ENCODE measurements at places on chromosomes 3 and 15. TPM values are rescaled to one million over a fixed set of nuclear protein-coding genes. Genes with fewer than 3 reads are reported as not detected.

The AGTR1 gene
- total RNA-seq: 32.4 TPM

The APOD gene
- 369 TPM for total RNA-seq

The LSMEM2 gene
- total RNA-seq: not detected

The GBE1 gene
- total RNA-seq: 25.7 TPM

The RASGRF1 gene
- total RNA-seq: not detected

- peak; percentile 90 for ATAC-seq
These were observed 16.3 kb downstream of the RGMA start for GRCh38 chr15:93072411-93073394.

DNA sequence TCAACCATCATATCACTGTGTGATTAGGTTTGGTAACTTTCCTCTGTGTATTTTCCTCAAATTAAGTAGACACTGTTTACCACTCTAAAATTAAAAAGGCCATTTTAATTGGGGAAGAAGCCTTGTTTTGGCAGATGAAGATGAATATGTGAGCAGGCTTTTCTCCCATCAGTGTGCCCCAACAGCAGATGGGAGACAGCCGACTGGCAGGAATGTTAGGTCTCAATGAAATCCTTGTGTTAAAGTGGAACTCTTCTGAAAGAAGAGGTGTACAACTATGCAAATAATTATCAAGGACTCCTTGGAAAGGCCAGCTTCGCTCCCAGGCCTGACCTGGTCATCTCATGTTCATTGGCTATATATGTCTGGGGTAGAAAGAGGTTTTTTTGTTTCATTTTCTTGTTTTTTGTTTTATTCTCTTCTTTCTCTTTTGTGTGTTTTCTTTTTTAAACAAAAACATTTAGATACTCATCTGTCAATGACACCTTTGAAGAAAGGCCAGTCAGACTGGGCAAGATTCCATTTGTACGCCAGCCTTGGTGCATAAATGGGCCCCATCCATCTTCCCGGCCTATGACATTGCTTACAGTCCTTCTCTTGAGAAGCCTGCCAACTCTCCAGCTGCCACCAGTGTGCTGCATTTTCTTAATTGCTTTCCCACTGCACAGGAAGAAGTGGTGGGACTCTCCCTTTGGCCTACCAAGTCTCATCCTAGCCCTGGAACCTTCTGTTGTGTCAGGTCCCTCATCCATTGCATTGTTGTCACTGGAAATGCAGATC, 25.8 kb downstream of the LRTM1 start:
- ATAC-seq: peak; percentile 57

DNA sequence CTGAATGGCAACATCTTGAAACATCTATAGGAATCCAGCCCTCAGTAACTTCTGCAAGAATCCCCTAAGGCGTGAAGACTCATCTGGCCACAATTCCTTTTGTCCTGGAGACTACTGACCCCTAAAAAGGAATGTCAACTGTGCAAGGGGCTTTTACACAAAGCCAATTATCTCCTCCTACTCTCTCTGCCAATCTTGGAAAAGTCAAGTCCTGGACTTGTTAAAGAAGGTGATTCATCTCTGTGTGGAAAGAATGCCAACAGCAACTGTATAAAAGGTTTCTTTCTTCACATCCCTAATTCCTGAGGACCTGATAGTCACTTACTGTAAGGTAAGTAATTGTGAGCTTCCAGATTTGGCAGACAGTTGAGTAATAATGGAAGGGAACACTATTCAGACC, 22.3 kb downstream of the THRB start:
- no peak for ATAC-seq

- no peak for ATAC-seq
These were observed 12.5 kb downstream of the DPH6 start for GRCh38 chr15:35533130-35534110.

- no peak for ATAC-seq
These were observed 210.9 kb downstream of the ZIC1 start for GRCh38 chr3:147619921-147620560.

GRCh38 chr3:62332017-62332416, 41.3 kb downstream of the FEZF2 start:
- no peak for ATAC-seq

DNA sequence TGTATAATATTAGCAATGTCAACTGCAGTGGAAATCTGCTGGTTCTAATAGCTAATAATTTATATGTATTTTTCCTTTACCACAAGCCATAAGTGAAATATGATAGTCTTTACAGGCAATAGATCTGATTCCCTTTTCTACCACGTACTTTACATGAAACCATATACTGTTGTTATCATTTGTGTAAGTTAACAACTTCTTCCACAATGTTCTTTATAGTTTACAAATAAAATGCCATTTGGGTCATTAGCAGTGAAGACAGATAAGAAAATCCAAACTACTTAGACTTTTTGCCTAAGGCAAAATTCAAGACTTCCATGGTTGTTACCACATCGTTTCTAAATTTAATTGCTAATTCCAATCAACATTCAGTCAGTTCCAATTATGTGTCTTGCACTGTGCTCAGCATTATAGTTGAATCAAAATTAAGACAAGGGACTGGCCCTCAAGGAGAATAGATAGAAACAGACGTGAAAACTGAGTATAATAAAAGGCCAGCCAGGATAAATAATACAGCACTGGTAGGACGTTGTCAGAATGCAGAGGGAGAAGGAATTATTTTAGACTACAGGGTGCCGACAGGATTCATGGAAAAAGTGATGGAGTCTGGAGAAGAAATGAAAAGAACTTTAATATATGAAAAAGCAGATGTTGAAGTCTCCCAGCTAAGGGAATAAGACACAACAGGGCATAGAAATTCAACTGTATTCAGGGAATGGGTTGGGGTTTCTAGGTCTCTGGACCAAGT, 249.8 kb downstream of the ALCAM start:
- ATAC-seq: no peak

DNA sequence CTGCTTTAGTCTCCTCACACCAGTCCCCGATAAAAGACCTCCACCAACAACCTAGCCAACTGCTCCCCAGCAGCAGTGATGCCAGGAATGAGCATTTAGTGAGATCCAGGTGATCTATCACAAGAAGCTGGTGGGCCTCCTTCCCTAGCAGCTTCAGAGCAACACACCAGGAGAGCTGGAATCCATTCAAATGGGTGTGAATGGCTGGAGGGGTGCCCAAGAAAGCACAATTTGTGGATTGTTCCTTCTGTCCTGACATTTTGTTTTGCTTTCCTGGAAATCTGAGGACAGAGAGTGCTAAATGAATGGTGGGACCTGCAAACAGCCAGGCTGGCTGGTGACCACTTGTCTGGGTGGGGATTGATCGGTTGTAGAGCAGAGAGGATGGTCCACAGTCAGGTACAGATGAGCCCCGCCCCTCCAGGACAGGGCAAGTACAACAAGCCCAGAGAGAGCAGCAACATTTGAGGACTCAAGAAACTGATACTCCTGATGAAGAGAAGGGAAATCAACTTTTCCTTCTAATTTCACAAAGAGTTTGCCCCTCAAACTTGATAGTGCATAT, 316.8 kb downstream of the VPS13C start:
- no peak for ATAC-seq

DNA sequence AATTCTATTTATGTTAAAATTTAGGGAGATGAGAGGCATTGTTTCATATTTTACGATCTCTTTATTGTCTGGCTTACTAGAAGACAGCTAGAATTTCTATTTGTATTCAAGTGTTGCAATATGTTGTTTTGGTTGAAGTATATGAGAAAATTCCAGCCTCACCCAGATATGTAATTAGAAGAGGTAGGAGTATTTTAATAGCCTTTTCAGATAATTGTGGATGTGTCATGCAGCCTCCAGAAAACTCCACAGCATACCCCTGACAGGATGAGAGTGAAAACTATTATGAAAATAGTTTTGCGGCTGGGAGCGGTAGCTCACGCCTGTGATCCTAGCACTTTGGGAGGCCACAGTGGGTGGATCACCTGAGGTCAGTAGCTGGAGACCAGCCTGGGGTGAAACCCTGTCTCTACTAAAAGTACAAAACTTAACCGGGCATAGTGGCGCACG, 21.5 kb upstream of the USP3 start:
- ATAC-seq: no peak

DNA sequence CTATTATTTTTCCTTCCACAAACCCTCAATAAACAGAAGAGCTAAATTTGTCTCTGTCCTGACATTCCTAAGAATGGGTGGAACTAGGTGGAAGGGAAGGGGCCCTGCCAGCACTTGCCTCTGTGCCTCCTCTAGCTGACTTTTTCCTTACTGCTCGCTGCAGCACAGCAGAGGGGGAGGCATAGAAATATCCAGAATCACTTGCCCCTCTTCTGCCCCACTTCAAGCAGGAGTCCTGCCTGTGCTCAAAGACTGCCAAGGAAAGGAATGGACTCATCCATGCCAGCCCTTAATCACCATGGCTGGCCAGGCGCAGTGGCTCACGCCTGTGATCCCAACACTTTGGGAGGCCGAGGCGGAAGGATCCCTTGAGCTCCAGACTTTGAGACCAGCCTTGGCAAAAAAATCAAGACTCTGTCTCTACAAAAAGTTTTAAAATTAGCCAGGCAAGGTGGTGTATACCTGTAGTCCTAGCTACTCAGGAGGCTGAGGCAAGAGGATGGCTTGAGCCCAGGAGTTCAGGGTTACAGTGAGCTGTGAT, 51.8 kb downstream of the ADCY5 start:
- ATAC-seq: peak; percentile 32

DNA sequence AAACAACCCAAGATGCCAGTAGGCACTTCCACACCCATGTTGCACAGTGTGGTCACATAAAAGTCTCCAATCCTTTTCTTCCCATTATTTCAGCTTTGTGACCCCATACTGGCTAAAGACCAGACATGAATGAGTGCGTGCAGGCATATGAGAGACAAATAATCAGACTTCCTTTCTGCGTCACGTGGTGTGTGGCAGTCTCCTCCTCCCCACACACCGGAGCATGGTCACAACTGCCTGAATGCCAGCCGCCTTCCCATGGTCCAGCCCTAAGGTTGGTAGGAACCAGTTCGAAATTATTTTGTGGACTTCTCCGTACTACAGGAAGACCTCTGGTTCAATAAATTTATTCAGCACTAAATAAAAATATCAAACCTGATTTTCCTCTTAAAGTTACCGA, 65.5 kb downstream of the VGLL4 start:
- ATAC-seq: no peak
